Stimulated activated CD8-positive, alpha-beta memory T cell treated with anti-CD3 and anti-CD28 coated beads, Interleukin-12 subunit alpha, Interleukin-12 subunit beta, amount 100 ng/mL, for 1 hour (primary cell): ENCODE measurements at places on chromosomes 12 and 14.

GRCh38 chr12:109493090-109493489 is 15.7 kb downstream of the UBE3B start:
- no peak for DNase-seq

GRCh38 chr14:49950275-49951228 is 57.7 kb downstream of the ARF6 start:
- no peak for DNase-seq

GRCh38 chr14:67599698-67600561 is at the start of gene PIGH:
Gene PIGH (minus strand): TSS chr14:67600268. CDS start chr14:67600203, 65 bp downstream.
- peak; percentile 83 for DNase-seq

DNA sequence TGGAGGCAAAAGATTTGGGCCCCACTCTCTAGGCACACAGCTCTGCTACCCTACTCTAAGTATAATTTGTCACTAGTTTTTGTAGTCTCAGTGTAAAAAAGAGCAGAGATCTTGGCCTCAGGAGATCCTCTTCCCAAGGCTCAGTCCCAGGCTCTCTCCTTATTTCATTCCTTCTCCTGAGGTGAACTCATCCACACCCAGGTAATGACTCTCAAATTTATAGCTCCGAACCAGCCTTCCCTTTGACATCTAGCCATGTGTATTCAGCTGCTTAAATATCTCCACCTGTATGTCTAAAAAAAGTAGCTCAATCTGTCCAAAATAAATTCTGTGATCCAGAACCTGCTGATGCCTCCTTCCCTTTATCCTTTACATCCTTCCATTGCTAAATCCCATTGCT is 173.5 kb upstream of the HIF1A start:
- no peak for DNase-seq

GRCh38 chr12:125402874-125403789 is 337.9 kb downstream of the AACS start:
- no peak for DNase-seq

GRCh38 chr12:75317784-75318183 is 12.3 kb downstream of the CAPS2 start:
- no peak for DNase-seq

DNA sequence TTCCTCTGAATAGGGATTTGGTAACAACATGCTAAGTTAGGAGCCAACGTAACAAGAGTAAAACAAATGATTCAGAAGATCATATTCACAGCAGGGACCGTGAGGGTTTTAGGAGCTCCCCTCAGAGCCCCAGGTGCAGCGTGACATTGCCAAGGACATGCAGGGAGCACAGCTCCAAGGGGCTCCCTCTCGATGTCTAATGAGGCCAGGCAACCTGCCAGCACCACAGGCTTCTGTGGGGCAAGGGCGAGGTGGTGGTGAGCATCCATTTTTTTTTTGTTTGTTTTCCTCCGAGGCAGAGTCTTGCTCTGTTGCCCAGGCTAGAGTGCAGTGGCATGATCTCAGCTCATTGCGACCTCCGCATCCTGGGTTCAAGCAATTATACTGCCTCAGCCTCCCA is 95.1 kb upstream of the PTPRB start:
- no peak for DNase-seq

DNA sequence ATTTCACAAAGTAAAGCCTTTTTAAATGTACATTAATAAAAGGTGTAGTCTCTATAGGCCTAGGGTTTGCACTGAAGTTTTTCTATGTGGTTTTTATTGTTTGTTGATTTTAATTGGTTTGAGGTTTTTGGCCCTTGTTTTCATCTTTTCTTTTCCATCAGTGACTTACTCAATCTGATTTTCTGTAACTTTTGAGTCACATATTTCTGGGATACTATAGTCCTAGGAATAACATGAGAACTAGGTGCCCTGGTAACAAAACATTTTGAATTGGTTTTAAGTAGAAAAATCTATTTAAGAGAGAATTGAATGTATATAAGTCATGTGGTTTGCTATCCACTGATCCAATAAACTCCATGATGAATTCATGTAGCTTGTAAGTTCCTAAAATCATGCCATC is 311.9 kb downstream of the CEP128 start:
- no peak for DNase-seq

DNA sequence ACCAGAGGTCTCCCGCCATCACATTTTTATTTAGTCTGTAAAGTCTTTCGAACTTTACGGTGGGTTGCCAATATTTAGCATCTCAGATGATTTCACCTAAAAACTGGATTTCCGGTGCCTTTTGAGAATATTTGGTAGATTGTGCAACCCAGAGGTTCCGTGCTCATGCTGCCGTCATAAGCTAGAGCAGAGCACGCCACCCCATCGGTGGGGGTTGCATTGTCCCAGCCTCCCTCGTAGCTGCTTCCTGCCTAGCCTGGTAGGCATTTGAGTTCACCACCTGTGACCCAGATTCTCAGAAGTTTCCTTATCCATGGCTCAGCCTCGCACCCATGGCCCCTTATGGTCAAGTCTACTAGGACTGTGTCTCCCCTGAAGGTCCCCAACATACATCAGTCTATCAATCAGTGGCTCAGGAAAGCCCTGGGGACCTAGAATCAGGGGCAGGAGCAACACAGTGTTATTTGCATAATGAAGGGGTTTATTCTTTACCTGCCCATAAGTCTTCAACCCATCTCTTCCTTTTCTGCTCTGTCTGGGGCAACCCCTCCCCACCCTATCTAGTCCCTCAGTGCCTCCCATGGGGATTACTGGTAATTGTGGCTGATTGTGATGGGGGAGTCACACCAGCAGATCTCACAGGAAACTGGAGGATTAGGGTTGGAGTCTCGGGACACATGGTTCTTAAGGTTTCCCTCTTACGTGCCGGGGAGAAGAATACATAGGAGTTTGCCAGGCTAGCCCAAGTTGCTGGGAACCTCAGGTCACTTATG is 152.3 kb downstream of the PHETA1 start:
- no peak for DNase-seq

GRCh38 chr12:91813701-91814100 is 331.9 kb downstream of the BTG1 start:
- DNase-seq = no peak

DNA sequence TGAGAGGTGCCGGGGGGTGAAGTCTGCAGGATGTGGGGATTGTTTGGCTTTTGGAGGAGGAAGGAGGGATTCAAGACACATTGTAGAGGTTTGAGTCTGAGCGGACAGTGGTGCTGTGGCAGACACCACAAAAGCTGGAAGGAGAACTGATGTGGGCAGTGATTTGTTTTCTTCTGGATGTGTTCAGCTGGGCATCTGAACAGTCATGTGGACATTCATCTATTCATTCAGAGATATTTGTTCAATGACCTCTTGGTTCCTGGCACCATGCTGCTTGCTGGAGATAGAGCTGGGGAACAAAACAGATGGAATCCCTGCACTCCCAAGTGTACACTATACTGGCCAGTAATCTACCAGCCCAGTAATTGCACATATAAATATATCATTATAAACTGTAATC is 64.0 kb downstream of the PTPN11 start:
- no peak for DNase-seq

DNA sequence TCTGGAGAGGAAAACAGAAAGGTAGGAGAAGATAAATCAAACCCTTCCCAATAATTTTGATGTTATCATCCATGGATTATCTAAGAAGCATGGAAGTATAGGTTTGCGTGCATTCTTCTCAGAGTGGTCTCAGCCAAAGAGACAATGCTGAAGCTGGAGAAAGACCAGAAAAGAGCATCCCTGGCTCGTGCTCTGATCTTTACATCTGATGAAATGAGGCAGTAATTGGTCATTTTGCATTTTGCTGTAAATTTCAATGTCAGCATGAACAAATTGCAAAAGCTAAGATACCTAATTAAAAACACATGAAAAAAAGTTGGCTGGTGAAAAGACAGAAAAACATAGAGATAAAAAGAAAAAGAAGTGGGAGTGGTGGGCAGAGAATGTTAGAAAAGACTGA is 252.4 kb downstream of the ITPR2 start:
- no peak for DNase-seq

DNA sequence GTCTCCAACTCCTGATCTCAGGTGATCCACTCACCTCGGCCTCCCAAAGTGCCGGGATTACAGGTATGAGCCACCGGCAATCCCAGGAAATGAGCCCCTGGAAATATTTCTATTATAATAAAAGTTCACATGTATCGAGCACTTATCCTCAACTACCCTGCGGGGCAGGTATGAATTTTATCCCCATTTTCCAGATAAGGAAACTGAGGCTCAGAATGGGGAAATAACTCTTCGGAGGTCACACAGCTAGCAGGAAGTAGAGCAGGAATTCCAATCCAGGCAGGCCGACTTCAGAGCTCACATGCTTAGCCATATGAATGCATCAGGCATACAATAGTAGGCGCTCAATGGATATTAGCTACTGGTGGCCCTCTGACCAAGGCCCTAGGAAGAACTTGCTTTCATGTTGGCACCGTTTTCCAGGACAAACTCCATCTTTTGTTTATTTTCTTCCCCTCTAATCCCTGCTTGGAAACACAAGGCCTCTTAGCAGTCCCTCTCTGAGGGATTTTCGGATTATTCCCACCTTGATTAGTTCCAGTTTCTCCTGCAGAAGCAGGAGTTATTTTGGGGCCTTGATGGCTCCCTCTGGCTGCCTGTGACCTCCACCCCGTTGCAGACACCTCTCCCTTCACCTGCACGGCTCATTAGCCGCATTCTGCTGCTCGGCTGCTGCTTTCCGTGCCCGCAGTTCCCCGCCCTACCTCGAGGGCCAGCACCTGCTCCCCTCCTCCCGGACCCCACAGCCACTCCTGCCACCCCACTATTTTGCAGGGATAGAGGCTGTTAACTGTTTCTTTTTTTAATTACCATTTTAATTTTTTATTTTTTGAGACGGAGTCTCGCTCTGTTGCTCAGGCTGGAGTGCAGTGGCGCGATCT is 18.7 kb upstream of the POP5 start:
- DNase-seq = no peak

DNA sequence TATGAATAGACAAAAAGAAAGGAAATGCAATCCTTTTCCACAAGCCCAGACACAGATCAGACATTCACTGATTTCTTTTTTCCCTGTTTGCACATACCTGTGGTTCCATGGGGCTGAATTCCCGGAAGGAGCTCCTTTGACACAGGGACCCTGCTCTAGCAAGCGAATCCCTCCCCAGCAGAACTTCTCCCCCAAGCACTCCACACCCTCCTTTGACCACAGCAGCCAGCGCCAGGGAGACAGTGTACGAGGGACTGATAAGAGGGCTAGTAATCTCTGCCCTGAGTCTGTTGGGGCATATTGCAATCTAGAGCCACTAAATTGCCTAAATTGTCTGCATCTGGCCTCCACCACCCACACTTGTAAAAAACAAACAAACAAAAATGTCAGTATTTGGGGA is 83.4 kb upstream of the NTF3 start:
- DNase-seq = no peak

DNA sequence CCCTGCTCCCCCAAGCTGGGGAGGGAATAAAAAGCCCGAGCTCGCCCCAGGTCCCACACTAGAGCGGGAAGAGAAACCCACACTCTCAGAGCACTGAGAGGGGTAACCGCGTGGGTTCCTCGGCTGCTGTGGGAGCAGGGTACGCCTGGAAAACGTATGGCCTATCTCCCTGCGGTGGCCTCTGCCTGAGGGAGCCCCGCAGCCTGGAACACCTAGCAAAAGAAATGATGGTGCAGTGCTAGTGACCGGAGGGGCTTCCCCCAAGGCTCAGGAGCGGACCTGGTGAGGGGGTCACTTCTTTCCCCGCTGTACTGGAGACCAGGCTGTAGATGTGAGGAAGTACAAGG is 2.5 kb upstream of the OR4N2 start:
- DNase-seq = no peak

GRCh38 chr12:104498211-104498801 is 41.6 kb downstream of the CHST11 start:
- no peak for DNase-seq

- DNase-seq = no peak
Observed at GRCh38 chr12:12156828-12157227, 86.1 kb downstream of the BCL2L14 start.

DNA sequence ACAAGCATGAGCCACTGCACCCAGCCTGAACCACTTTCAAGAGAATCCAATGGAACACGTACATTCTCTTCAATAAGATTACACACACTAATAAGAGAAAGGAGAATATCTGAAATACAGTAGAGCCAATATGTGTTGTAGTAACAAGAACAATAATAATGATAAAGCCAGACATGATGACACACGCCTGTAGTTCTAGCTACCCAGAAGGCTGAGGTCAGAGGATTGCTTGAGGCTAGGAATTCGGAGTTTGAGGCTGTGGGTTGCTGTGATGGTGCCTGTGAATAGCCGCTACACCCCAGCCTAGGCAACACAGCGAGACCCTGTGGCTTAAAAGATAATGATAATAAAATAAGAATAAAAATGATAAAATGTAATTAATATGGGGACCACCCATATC is 15.6 kb downstream of the APOBEC1 start:
- DNase-seq = no peak

- DNase-seq = no peak
Observed at GRCh38 chr14:22898302-22899090, 15.5 kb downstream of the REM2 start.

DNA sequence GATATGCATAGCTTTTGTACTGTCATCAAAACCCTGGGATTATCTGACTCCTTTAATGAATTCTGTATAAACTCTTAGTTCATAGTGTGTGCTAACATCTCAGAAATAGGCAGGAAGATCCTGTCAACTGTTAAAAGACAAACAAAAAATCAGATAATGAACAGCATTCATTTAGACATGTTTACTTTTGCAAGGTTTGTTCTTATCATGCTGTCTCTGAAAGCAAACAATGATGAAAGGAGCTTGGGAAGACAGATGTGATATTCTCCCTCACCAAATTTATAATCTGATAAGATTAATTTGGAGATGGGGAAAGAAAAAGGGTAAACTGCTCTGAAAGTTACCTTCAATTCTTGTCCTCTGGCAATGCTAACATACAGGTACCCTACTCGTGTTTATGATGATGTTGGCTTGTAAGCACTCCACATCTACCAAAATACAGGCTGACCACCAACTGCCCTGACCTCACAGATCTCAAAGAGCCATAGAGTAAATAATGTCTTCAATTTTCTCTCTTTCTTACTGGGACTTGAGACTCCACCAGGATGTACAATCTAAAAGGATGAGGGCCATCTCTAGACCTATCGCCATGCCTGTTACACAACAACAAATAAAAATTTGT is 233.8 kb downstream of the SSPN start:
- no peak for DNase-seq

DNA sequence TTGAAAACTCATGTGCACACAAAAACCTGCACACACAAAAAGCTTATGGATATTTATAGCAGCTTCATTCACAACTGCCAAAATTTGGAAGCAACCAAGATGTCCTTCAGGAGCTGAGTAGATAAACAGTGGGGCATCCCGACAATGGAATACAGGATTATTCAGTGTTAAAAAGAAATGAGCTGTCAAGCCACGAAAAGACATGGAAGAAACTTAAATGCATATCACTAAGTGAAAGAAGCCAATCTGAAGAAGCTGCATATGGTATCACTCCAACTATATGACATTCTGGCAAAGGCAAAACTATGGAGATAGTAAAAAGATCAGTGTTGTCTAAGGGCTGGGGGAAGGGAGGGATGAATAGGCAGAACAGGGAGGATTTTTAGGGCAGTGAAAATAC is 5.2 kb upstream of the TPCN1 start:
- DNase-seq = no peak

GRCh38 chr12:111412830-111413441 is 7.2 kb downstream of the SH2B3 start:
- DNase-seq = no peak
